ENCODE measurements at places on chromosomes 12 and 14.

GRCh38 chr14:56271970-56272369 lies 153.8 kb downstream of the PELI2 start:
- peak; percentile 65 for DNase-seq

DNA sequence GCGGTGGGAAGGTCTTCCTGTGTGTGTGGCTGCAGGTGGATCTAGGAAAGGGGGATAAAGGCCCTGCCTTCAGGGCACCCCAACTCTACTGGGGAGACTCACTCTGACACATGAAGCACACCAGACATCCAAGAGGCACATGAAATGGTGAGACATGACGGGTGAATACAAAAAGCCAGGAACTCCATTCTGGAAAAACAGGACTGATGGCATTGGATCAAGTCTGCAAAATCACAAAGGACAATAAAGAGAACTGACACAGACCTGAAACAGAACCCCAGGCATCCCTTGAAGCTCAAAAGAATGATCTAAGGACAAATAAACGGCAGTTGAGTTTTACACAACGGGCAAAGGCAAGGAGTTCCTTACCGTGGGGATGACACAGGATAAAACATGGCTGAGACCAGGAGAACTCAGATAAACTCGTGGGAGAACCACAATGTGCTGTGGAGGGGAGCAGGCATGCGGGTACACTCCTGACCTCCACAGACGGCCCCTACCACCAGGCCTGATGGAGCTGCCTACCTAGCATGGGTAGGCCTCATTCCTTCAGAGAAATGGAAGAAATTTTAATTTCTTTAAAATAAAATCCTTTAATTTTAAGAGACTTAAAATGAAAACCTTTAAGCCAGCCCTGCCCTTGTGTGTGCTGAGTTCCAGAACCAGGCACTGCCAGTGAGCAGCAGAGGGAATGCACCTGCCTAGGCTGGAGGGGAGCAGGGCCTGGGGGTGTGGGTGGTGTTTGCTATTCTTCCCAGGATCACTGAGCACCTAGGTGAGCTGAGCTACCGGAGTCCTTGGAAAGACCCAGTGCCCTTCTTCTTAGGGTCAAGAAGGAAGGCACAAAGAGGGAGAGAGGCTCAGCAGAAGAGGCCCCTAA lies 100.1 kb downstream of the SINHCAF start:
- DNase-seq, result peak; percentile 45

GRCh38 chr14:55706365-55706684 lies 126.3 kb downstream of the KTN1 start:
- no peak for DNase-seq

DNA sequence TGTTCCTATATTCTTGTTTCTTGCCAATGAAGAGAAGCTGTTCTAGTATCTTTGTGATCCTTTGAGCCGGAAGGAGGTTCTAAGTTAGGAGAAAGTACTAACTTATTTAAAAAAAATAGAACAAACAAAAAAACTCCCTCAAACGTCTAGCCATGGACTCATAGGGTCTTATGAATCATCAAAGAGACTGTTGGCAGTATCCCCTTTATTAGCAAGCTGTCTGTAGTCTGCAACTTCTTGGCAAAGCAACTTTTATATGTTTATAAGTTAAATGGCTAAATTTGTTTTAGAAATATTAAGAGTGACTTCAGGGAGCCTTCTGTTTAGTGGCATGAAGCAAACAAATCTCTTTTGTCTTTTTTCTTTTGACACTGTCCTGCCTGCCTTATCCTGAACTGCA lies 291.9 kb downstream of the FUT8 start:
- no peak for DNase-seq

GRCh38 chr14:100654814-100655740 lies 67.9 kb upstream of the BEGAIN start:
- DNase-seq, result peak; percentile 18

DNA sequence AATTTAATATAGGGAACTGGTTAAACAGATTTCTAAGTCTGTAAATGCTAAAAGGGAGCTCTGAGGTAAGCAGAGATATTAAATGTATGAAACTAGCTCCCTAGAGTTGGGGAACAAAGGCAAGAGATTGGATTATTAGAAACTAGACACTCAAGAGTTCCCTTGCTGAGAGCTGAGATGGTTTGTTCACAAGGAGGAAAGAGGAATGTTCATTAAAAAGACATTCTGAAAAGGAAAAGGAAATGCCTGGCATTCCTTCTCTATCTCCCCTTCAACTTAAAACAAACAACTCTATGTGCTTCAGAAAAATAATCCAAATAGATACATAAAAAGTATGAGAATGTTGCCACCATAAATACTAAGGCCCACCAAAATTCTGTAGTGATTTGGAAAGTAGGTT lies 73.7 kb downstream of the GALNT4 start:
- DNase-seq, result no peak

DNA sequence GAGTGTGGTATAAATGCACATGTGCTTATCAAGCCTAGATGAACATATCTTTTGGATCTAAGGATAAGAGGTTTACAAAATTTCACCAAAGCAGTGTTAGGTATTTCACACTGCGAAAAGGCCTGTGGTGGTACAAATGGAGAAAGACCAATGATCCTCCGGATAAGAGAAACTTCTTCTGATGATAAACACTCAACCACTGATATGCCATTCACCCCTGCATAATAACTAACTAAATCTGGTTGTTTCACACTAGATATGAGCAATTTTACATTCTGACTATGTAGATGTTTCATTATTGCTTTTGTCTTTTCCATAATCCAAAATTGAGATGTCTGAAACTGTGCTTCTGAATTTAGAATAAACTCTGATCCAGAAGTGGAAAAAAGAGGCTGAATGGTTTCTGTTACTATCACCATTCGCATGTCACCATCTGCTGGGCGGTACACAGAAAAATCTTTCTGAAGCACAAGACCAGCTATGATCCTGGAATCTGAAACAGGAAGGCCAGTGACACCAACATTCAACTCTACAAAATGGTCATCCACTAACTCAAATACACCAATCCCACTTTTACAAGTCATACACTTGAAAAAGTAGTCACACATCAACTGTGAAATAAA lies 1.3 kb downstream of the BBS10 start:
- peak; percentile 68 for DNase-seq

- DNase-seq, result no peak
Observed at GRCh38 chr12:5260086-5260485, 171.8 kb upstream of the NTF3 start.

DNA sequence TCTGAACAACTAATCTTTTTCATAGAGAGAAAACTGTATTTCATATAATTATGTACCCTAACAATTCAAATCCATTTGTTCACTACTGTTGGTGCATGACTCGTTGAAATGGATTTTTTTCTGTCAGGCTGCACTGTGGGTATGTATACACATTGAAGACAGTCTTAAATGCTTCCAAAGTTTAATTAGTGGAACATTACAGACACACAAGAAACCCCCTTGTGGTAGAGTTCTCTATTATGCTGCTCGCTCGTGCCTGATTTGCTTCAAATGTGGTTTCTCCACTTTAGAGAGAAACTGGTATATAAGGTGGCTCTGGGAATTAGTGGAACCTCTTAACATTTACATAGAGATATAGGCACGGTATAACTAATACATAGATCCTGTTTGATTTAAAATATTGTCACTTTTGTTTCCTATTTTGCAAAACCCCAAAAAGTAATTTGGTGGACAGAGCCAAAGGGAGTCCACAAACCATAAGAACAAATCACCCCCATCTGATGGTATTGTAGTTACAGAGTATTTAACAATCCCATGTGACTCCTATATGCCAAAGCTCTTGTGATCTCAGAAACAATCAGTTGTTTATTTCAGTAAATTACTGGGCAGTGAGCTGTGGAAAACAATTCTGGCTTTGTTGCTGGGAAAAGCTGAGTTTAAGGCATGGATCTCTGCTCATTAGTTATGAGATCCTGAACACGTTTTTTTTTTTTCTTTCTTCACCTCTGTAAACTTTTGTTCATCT lies 159.5 kb downstream of the BRMS1L start:
- DNase-seq, result no peak

GRCh38 chr12:24561882-24562770 lies 386.8 kb downstream of the BCAT1 start:
- DNase-seq, result peak; percentile 25

GRCh38 chr12:100528471-100529127 lies 44.9 kb upstream of the GAS2L3 start:
- DNase-seq, result no peak

GRCh38 chr14:49959822-49960408 lies 67.0 kb downstream of the ARF6 start:
- DNase-seq, result peak; percentile 65

- no peak for DNase-seq
Observed at GRCh38 chr14:59582845-59583509, 6.4 kb upstream of the CCDC175 start.

GRCh38 chr14:88804477-88804876 lies 11.7 kb upstream of the EML5 start:
- no peak for DNase-seq

DNA sequence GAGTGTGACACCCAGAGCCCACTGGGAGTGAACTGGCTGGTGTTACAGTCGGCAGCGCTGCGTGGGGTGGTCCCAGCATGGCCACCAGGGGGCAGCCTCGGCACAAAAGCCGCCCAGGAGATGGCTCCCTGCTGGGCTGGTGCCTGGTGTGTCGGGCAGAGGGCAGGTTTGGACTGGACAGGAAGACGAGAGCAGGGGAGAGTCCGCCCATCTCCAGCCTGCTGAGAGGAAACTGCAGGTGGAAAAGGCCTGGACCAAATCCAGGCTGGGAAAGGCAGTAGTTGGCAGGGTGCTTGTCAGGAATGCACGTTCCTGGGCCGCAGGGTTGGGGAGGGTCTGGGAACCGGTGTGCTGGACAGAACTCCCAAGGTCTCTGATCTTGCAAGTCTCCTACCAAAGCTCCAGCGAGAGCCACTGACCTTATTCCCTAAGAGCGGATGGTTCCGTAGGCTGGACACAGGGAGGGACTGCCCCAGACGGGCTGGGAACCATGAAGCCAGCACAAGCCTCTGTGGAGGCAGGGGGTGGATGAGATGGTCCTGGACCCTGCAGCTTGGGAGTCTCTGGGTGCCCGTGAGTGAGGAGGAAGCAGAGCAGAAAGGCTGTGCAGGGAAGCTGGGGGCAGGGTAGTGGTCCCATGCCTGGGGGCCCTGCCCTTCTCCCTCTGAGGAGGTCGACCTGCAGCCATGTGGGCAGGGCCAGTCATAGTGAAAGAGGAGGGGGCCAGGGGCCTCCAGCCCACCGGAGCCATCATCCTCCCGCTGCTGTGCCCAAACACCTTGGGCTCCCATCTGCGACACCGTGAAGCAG lies 1.8 kb downstream of the AHNAK2 start:
- peak; percentile 87 for DNase-seq

DNA sequence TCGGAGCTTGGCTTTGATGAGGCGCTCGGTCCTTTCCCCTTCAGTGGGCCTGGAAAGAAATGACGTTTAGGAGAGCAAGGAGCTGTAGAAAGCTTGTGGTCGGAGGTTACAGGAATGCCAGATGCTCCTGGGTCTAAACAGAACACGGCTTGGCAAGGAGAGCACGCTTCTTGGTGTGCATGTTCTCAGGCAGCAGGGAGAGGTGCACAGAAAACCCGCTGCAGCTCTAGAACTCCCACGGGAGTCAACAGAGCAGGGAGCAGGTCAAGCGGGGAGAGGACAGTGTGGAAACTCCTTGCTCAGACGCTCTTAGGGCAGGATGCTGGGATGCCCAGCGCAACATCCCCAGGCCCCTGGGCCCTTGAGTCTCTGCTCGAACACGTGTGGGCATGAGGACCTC lies 51.0 kb downstream of the SSH1 start:
- DNase-seq, result no peak

GRCh38 chr12:43750814-43751213 lies 7.8 kb downstream of the PUS7L start:
- DNase-seq, result no peak

- DNase-seq, result no peak
Observed at GRCh38 chr12:32120419-32120818, 13.8 kb downstream of the BICD1 start.

DNA sequence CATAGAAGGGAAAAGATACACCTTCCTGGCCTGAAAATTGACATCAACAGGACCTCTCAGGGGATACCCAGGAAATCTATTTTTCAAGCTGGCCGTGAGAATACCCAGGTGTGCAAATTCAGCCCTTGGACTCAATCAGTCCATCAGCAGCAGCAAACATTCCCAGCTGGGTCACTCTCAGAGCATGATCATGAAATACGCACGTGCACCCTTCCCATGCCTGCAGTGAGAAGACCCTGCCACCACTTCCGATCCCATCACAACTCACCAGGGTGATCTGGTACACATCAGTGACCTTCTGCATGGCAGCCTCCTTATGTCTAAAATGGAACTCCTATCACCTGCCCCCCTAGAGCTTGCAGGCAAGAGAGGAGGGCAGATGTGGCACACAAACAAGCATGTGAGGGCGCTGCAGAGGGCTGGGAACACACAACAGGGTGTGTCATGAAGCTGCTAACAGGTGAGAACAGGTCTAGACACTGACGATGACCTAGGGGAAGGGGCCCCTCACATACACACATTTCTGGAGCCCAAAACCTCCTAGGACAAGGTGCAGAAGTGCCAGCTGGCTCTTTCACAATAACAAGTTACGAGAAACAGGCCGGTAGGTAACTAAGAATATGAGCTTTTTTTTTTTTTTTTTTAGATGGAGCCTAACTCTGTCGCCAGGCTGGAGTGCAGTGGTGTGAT lies 37.8 kb upstream of the TC2N start:
- DNase-seq, result no peak

DNA sequence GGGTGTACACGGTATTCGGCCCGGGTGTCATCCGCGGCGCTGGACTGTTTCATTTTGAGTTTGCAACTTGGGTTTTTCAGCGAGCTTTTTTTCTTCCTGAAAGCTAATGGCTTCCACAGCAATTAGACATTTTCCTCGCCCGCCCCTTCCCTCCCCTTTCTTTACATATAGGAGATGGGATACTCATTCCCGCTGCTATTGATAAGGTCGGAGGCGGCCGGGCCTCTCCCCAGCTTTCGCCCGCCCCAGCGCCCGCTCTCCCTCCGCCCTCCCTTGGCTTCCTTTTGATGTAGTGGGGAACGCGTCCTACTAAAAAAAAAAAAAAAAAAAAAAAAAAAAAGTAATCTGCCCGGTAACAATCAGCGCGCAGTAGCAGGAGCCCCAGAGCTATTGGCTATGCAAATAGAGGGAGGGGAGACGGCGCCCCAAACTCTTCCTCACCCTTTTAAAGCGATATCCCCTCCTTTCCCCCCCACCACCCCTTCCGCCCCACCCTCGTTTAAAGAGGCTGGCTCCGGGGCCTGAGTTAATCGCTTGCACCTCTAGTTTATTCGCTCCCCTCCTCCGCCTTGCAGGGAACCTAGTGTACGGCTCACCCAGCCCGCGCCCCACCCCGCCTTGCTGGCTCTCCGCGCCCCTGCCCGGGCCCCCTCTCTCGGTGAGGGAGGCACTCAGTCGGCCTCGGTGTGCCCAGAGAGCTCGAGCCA lies 1.7 kb upstream of the CCND2 start:
- DNase-seq, result peak; percentile 95

DNA sequence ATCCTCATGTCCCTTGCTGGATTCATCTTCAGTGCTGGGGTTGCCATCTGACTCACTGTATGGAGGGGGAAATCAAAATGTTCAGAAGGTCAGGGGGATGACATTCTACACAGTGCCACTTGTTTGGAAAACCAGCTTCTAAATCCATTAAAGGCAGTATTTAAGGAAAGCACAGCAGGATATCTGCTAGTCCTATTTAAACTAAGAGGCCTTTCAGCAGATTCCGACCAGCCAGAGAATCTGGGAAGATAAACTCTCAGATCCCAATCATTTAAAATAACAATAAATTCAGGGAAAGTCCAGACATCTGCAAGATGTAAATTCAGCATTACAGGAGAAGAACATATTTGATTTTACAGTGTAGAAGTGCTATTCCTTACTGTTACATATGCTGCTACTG lies 3.8 kb downstream of the SIX4 start:
- DNase-seq, result no peak
